Stimulated activated CD4-positive, alpha-beta T cell treated with anti-CD3 and anti-CD28 coated beads, Interleukin-15, amount 100 ng/mL, for 24 hours (primary cell): ENCODE measurements at places on chromosomes 6 and 20.

DNA sequence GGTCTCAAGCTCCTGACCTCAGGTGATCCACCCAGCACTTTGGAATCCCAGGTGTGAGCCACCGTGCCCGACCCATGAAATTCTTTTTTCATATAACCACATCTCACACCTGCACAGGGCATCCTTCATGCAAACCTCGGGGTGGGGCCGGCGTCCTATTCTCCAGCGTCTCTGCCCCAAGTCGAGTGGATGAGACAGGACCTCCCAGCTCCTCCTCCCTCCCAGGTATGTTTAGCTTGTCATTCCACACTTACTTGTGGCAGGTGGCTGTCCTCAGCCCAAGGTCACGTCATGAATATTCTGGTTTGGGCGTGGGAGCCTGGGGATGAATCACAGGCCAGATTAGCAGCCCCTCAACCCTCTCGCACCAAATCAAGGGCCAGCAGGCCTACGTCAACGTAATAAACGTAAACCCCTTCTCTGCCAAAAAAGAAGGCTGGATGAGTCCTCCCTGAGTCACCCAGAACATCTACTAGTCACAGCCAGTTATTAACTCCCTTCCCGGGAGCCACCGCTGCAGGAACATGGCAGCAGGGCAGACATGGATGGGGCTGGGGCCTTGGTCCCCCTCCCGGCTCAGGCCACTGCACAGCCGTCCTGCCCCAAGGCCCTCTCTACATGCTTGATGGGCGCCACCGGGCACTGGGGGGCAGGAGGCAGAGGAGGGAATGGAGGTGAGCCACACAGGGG lies 91.7 kb downstream of the YTHDF1 start:
- no peak for DNase-seq

- no peak for DNase-seq
These were observed 152.2 kb downstream of the SYCP2 start for GRCh38 chr20:59781226-59781625.

DNA sequence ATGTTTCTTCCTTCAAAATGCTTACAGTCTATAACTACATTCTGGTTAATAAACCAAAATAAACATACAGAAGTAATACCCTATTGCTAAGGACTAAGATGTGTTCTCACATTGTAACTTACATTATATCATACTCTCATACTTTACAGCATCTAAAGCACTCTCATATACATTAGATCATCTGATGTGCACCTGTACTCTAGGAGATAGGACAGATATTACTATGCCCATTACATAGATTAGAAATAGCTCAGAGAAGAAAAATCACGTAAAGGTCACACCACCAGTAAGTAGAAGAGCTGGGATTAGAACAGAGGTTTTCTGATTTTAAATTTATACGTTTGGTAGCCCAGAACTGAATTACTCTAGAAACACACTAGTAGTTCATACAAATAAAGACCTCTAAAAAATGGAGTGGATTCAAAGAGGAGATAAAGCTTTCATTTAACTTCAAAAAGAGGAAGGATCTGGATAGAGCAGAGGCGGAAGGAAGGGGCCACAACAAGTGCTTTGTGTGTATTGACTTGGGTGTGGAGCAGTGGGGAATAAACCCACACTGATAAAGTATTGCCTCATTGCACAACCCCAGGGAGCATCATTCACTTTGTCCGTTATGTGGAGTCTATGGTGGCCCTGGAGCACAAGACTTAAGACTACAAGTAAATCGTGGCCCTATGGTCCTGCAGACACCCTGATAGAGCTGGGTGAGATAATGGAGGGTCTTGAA lies 30.9 kb downstream of the SLC2A12 start:
- no peak for DNase-seq

GRCh38 chr6:165389534-165389933 lies 80.1 kb upstream of the C6orf118 start:
- no peak for DNase-seq

DNA sequence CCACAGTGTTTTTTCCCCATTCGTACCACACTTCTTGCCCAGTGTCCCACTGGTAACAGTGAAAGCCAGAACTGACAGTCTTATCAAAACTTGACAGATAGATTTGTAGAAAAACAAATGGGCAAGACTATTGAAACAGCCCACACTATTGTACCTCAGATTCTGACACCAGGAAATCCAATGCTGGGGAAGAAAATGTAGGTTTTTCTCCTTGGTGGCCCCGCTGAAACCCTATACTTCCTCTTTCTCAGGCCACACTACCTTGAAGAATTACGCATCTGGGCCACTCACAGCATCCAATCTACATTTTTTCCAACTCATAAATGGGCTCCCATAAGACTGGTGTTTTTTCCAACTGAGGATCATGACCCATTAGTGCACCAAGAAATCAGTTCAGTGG lies 90.9 kb upstream of the HDDC2 start:
- DNase-seq, result no peak

DNA sequence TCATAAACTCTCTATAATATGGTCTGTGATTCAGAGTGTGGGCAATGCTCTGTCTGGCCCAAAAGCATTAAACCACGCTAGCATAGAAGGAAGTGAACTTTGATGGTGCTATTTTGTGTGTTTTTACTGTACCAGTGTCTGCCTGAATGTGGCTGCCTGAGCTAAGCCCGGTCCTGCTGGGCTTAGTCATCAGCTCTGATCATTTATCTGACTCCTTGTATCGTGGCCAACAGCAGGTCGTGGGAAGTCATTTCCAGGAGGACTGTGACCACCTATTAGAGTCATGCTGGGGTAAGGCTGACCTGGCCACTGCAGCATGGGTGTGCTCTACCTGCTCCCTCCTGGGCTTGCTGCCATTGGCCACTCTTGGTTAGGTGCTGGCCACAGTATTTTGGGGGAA lies 239.1 kb upstream of the CEP162 start:
- no peak for DNase-seq

DNA sequence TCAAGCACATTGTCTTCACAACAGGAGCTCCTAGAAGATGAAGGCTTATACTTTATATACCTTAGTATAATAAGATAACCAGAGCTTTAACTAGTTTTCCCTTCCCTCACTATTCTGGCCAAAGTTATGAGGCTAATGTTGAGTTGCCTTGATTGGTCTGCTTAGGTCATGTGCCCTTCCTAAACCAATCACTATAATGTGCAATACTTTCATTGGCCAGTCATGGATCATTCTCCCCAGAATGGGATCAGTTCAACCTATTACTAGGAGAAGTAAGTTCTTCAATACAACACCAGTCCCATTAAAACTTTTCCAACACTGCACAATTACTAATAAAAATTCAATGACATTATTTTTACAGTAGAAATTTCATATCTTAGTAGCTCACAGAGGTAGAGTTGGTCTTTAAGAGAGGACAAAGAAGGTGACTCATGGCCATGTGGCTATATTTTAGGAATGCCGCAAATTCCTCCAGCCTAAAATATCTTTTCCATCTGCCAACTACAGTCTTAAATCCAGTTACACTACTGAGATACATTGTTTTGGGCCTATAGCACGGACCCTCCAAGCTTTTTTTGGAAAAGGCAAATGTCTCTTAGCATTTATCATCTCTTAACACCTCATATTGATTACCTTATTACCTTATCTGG lies 12.5 kb upstream of the POU3F2 start:
- no peak for DNase-seq

DNA sequence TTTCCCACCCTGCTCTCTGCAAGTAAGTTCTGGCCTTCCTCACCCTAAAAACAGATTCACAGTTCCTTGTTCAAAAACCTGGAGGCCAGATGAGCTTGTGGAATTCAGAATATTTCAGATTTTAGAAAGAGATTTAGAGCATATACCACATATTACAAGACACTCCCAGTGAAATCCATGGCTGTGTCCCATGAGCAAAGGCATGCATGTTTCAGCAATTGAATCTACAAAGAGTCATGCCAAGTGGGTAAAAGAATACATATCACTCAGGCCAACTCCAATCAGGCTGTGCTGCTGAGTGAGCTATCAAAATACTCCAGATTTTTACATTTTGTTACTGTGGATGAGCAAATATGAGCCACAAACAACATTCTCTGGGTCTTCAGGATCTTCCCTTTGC lies 10.2 kb upstream of the NEDD9 start:
- no peak for DNase-seq

DNA sequence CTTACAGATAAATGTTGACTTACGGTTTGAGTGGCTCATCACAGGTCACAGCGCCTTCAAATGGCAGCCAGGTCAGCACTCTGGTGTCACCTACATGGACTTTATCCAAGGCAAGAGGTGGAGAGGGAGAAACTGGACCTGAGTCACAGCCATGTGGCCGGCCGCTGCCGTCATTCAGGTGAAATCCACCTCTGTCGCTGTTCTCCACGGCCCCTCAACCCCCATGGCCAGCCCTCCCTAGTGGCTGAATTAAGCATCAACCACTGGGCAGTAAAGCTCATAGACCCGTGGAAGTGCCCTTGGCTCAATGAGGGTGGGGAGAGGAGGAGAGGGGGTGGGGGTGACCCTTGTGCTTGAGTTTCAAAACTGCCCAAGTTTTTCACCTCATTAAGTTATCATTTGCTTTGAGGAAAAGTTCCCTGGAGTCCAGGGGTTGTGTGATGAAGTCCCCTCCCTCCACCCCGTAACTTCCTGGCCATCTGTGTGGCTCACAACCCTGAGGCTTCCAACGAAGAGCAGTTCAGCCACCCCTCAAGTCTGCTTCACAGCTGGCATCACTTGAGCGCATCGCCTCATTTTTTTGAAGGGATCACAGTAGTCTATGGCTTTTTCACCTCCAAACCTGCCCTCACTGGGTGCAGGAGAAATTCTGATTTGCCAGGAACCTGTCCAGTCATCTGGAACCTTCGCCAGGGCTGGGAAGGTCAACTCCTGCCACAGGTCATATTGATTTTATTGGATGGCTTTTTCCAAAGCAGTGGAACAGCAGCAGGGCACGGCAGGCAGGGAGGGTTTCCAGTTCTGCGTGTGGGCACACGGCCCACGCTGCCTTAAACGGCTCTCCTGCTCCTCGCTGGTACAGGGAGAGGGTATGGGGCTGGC lies 43.5 kb upstream of the APCDD1L start:
- DNase-seq, result no peak

DNA sequence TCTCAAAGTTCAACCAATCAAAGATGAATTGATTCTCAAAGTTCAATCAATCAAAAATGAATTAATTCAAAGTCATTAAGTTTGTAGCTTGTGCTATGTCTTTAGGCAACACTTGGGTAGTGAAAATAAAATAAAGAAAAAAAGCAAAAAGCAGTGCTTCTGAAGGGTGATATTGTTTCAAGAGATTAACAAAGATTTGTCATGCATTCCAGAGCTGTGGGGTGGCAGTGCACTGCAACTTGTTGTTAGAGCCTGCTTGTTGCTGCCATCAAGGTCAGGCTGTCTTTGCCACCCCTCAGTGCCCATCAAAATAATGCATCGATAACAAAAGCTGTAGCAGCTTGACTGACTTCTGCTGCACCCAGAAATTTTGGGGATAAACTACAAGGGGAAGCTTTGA lies 128.6 kb downstream of the RNF144B start:
- DNase-seq, result no peak

DNA sequence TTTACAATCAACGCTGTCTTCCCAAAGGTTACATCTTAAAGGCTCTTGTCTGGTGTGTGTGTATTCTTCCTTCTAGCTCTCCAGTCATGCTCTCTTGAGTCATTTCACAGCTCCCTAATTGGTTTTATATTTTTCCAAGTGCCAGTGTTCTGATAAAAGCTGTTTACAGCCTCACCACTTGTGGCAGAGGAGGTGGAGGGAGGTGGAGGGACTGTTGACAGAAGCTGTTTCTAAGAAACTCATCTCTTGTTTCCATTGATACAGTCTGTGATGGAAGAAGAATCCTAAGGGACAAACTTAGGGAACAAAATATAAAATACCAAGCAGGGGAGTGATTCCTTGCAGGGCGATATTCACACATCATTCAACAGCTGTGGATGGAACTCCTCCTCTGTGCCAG lies 64.0 kb downstream of the QRSL1 start:
- no peak for DNase-seq

DNA sequence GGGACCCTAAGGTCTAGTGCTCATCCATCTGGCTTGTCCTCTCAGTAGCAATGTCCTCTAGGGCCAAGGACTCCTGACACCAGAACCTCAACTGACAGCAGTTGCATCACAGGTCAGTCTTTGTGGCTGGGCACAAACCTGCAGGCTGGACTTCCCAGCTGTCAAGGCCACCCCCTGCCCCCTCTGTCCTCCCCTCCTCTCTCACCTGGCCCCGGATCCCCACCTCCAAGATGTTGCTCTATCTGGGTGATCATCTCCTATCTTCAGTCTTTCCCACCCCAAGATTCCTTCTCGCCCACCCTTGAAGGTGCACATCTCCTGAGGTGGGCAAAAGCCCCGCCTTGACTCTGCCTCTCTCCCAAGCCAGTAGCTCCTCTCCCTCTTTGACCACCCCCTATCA lies 131.8 kb upstream of the SRSF6 start:
- no peak for DNase-seq

GRCh38 chr6:42704937-42705374 lies 17.4 kb downstream of the PRPH2 start:
- DNase-seq, result no peak

DNA sequence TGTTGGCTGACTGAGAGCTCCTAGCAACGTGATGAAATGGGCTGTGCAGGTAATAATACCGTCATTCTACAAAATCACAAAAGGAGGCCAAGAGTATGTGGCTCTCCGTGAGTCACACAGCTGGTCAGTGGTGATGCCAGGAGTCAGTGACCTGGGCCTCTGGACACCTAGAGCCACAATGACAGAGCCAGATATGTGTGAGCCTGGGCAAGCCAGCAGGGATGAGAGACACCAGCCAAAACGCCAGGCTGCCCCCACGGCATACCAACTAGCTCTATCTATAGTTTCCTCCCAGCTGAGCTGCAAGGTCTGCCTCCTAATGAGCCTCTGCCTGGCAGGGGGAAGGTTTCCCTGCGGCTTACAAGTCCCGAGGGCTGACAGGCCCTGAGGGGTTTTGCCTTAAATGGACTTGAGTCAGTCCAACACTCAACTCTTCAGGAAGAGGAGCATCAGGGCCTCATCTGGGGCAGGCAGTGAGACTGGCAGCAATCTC lies 70.0 kb downstream of the CPNE5 start:
- no peak for DNase-seq

GRCh38 chr6:167046861-167047495 lies 47.8 kb downstream of the CEP43 start:
- DNase-seq, result no peak

DNA sequence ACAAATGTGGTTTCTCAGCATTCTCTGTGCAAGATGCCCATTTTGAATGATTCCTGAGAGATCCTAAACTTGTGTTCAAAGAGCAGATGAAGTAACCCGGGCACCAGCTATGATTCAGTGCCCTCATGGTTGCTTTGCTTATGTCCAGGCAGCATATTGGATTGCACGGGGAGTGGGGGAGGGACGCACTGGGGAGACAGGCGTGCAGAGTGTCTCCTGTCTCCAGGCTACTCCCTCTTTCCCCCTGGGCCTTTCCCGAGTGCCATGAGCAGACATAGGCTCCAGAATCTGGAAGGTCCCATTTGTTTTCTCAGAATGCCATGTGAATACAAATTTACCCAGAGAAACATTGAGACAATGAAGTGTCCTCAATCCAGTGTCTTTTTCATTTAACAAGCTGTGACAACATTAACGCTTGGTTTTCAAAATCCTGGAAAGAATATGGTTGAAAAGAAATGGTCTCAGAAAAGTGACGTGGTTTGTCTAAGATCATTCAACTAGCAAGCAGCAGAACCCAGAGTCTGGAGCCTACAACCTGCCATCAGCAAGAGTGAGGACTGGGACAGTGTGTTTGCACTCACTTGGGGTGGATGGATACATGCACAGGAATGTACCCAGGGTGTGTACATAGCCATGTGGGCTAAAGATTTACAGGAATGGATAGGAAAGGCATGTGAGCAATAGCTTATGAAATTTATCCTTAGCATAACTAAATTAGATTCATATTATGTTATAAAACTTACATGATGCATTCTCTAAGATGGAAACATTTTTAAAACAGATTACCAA lies 4.2 kb downstream of the SYNDIG1 start:
- DNase-seq, result no peak

GRCh38 chr6:168319279-168320111 lies at the start of gene DACT2:
Gene DACT2 (minus strand): TSS chr6:168319777. CDS start chr6:168319633, 144 bp downstream.
- no peak for DNase-seq
